Stimulated activated CD8-positive, alpha-beta memory T cell treated with anti-CD3 and anti-CD28 coated beads, Interleukin-4, amount 100 ng/mL, for 1 hour (primary cell): ENCODE measurements at places on chromosomes 12 and 14.

DNA sequence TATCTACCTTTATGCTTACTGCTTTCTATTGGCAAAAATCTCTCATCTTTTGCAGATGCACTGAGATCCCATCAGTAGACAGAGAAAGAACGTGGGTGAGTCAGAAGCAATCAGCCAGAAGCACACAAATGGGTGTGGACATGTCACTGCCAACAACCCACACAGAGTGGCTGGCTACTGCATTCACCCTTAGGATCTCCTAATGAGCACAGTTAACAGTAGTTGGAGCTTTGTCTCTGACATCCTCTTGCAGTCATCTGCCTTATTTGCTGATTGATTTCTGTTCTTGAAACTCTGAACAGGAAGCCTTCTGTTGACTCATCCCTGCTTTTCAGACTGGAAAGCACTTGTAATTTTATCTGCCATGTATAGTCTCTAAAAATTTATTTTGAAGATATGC is 117.2 kb downstream of the RGS6 start:
- DNase-seq = no peak

GRCh38 chr12:75568393-75568792 is 57.0 kb upstream of the KRR1 start:
- DNase-seq = no peak

DNA sequence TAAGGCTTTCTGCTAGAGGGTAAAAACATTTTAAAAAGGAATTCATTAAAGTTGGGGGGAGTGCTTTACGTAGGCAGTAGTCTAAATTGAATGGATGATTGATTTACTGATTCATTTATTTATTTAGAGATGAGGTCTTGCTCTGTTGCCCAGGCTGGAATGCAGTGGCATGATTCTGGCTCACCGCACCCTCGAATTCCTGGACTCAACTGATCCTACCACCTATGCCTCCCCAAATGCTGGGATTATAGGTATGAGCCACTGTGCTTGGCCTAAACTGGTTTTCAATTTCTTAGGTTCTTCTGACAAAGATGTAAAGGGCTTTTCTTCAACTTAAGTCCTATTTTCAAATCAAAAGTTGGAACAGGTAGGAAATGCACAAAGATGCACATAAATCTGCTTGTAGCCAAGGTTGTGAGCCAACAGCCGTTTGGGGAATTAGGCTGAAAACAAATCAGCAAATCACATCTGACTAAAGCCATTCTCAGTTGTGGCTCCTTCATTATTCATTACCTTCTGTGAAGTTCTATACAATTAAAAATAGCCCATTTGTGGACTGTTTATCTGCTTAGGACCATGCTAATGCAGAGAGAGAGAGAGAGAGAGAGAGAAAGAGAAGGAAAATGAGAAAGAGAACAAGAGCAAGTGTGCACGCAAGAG is 218.0 kb downstream of the PPM1H start:
- DNase-seq = no peak

DNA sequence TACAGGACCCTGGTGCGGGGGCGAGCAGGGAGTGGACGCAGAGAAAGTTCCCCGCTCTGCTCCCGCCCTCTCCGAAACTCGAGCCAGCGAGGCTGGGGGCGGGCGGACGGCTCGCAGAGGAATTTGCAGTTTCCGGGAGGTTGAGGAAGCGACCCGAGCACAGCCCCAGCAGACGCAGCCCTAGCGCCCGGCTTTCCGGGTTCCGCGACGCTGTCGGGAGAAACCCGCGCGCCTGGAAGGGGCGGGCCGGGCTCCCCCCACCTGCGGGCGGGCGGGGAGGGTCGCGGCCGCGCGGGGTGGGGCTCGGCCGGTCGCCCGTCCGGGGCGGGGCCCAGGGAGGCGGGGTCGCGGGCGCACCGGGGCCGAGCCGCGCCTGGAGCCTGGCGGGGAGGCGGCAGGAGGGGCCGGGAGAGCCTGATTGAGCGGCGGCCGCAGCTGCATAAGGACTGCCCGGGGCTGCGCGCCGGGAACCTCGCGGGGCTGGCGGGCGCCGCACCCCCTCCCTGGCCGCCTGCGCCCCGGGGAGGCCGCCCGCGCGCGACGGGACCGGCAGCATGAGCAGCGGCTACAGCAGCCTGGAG is at the start of gene RASSF3:
RASSF3 (plus strand) TSS at position 417 of the 581 bp plus-strand sequence; CDS start at position 555, 138 bp downstream.
- peak; percentile 31 for DNase-seq

DNA sequence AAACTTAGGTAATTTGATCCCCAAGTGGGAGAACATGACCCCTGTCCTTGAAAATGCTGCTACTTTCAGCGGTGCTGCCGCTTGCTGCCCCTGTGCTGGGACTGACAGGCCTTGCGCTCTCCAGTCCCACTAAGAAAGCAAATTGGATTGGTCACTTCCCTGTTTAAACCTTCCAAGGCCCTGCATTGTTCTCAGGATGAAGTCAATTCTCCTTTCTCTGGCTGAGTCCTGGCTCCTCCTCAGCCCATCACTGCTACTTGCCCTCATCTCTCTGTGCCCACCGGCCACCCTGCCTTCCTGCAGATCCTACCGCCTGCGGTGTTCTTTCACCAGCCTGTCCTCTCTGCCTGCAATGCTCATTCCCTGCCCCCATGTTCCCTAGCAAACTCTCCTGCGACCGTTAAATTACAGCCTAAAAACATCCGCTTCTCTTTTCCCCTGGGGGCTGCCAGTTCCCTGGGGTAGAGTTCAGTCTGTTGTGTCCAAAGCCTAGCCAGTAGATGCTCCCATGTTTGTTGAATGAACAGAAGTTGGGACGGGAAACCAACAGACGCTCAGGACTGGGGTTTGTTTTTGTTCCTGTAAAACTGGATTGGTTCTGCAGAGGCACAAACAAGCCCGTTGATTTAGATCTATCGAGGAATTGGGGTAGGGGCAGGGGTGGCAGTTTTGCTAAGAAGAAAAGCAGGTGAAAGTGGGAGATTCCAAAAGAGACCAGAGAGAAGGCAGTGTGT is 127.3 kb upstream of the HIF1A start:
- no peak for DNase-seq

- DNase-seq = no peak
These were observed 7.1 kb downstream of the PTHLH start for GRCh38 chr12:27965411-27965810.

GRCh38 chr12:52234223-52234810 is 1.3 kb downstream of the KRT7 start:
- DNase-seq = no peak

GRCh38 chr12:72673853-72674252 is 401.7 kb downstream of the TRHDE start:
- no peak for DNase-seq

- no peak for DNase-seq
These were observed 1.0 kb upstream of the KDM2B start for GRCh38 chr12:121581686-121582429.

DNA sequence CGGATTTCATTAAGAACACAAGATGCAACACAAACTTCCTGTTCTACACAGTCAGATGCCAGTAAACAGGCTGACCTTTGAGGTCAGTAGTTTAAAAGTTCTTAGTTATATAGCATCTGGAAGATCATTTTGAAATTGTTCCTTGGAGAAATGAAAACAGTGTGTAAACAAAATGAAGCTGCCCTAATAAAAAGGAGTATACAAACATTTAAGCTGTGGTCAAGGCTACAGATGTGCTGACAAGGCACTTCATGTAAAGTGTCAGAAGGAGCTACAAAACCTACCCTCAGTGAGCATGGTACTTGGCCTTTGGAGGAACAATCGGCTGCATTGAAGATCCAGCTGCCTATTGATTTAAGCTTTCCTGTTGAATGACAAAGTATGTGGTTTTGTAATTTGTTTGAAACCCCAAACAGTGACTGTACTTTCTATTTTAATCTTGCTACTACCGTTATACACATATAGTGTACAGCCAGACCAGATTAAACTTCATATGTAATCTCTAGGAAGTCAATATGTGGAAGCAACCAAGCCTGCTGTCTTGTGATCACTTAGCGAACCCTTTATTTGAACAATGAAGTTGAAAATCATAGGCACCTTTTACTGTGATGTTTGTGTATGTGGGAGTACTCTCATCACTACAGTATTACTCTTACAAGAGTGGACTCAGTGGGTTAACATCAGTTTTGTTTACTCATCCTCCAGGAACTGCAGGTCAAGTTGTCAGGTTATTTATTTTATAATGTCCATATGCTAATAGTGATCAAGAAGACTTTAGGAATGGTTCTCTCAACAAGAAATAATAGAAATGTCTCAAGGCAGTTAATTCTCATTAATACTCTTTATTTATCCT is 13.5 kb downstream of the PTGER2 start:
- DNase-seq = no peak

DNA sequence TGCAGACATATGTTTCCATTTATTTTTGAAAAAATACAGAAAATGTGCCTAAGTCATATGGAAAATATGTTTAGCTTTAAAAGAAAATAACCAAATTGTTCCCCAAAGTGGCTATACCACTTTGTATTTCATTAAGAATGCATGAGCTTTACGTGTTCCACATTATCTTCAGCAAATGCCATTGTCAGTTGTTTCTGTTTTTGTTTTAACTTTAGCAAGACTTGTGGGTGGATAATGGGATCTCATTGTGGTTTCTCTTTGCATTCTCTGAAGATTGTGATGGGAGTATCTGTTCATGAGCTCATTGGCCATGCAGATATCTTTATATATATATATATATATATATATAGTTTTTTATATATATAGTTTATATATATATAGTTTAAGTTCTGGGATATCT is 181.5 kb downstream of the CCER1 start:
- no peak for DNase-seq

DNA sequence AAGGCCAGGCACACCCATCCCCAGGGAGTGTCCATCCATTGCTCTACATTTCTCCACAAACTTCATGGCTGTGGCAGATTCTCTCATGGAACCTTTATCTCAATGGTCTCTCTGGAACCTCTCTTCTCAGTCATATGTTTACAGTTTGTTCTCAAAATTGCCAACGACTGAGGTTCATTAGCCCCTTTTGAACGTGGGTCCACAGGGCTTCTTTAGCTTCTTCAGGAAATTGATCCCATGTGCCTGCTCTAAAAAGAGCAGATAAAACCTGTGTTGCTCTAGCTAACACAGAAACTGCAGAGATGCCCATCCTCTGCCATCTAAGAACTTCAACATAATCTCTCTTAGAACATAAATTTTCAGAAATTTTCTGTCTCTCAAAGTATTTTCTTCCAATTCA is at the start of gene OR6C4:
OR6C4 (plus strand) TSS at position 301 of the 400 bp plus-strand sequence. CDS start 1,625 bp downstream, outside the sequence.
- no peak for DNase-seq

DNA sequence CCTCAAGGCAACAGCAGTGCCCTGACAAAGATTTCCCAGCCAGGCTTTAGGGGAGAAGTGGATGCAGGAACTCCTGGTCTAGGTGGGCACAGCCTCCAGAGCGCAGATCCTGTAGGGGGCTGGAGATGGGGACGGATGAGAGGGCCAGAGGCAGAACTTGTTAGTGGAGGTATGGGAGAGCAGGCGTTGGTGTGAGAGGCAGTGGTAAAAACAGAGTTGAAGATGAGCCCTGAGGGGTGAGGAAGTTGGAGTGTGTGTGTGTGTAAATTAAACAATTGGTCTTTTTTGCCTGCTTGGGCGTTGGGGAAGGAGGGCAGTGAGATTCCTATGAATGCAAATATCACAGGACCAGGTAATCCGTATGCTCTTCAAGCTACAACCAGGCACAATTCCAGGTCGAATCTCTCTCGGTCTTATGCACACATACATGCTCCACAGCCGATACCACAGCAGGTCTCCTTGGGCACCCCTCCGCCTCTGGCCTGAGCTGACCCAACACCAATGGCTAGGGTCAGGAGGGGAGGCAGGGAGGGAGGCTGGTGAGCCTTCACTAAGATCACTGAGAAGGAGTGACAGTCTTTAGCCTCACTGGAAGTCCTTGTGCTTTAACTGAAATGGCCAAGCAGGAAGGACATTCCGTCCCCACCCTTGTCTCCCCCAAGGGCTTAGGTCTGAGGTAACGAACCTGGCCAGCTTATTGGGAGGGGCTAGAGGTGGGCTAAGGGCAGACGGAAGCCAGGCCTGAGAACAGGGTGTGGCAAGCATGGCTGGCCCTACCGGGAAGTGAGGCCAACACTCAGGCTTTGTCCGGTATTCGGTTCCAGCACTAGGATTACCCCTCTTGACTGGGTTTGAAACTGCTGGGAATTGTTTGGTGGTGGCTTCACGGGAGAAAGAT is 1.5 kb upstream of the KRT7 start:
- no peak for DNase-seq

- DNase-seq = no peak
These were observed 2.6 kb downstream of the AQP6 start for GRCh38 chr12:49975318-49975761.

GRCh38 chr12:50051101-50051806 is 6.1 kb upstream of the ASIC1 start:
- no peak for DNase-seq

- no peak for DNase-seq
These were observed 7.9 kb upstream of the ASIC1 start for GRCh38 chr12:50049254-50050118.

DNA sequence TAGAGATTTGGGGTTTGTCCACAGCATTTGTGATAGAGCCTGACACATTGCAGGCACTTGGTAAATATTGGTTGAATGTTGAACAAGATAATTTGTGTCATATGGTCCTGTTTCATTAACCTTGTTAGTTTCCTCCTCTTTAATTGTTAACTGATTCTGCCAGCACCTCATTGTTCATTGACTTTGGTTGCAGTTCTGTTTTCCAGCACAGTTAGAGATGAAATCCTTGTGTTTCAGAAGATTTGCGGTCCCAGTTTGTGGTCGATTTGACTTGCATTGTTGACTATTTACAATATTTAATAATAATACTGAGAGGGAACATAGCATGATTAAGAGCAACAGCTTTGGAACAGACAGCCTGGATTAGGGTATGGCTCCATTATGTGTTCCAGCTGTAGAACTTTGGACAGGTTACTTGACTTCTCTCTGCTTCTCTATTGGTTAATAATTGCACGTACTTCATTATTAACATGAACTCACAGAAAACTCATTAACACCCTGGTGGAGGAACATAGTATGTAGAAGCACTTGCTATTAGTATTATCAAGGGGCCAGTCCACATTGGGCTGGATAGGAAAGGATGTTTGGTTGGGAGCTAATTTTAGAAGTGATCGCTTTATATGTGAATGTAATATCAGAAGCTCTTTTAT is 8.7 kb downstream of the DRAM1 start:
- no peak for DNase-seq

GRCh38 chr14:52244997-52245396 is 22.5 kb upstream of the PTGDR start:
- DNase-seq = no peak

DNA sequence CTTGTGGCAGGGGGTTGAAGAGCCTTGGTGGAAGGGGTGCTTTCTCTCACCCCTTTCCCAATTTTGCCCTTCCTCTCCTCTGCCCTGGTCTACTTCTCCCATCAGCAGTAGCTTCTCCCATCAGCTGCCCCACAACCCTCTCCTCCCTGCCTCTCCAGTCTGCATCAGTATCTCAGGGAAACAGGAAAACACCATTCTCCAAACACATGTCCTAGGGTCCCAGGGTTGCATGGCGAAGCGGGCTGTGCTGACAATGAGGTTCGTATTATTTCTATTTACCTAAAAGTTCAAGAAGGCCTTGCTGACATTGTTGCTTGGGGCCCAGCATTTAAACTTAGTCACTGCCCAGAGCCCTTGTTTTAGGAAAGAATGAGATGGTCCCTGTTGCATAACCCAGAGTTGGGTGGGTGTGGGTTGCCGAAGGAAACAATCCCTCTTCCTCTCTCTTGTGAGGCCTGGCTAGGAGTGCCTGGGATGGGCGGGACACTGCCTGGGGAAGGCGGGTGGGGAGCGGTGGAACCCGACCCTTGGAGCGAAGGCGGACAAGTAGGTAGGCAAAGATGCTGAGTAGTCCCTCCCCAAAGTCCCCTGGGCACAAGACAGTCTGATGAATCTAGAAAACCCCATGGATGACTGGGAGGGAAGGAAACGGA is 1.3 kb upstream of the IGFBP6 start:
- no peak for DNase-seq
